ENCODE measurements at places on chromosomes 5 and 9.

DNA sequence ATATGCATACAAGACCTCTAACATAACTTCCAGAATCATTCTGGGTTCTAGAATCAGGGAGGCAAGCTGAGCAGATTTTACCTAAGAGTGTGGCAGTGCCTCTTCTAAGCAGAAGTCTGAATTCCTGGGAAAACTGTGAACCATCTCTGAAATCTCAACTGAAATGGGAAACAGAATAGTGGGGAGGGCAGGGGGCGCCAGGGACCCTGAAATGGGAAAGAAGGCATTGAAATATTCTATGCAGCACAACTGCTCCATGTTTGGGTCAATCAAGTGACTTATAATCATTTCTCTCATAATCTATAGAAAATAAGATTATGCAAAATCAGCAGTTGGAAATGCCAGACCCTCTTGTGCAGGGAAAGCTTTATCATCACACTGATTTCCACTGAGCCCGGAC, 156.1 kb downstream of the EBF1 start:
- DNase-seq, result no peak

GRCh38 chr9:15696979-15697378, 144.1 kb downstream of the CCDC171 start:
- no peak for DNase-seq

DNA sequence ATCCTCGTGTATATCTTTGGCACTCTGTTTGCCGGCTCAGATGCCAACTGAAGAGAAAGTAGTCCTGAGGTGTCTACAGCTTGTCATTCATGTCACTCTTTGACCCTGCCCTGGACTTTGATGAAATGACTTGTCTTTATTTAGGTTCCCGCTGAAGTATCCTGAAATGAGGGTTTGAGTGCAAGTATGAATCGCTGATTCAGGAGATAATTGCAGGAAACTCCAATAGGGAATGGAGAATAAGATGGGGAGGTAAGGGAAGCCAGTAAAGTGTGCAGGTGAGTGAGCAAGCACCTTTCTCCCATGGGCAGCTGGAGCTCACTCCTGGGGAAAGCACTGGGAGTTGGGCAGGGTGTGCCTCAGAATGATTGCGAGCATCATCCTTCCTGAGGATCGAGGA, 50.3 kb upstream of the ZFR start:
- DNase-seq, result no peak

DNA sequence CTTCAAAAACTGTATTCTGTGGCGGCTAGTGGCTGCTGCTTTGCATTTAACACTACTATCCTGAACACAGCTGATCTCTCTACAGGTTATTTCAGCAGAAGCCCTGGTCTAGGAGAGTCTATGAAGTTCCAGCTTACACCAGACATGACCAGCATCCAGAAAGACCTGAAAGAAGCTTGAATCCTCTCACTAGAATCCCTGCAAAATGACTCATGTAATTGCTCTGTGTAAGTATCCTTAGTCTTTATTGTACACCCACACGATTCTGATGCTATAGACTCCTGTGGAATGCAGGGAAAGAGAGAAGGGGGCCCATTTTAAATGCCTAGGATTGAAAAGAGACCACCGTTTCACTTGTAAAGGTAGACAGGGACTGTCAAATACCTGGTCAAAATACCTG, 859 bp upstream of the GRIA1 start:
- no peak for DNase-seq

DNA sequence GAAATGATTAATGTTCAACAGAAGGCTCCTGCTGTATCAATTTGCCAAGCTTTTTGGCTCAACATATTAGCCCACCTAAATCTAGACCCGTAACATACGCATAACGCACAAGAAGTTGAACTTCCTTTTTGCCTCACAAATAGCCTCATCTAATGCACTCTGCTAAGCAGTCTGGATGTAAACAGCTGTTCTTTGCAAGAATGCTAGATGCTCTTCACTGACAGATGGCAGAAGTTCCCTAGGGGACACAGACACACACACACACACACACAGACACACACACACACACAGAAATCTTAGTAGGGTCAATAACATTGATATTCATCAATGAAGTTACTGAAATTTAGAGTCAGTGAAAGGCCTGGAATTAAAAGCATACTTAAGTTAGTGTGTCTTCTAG, 13.2 kb upstream of the PCA3 start:
- no peak for DNase-seq

DNA sequence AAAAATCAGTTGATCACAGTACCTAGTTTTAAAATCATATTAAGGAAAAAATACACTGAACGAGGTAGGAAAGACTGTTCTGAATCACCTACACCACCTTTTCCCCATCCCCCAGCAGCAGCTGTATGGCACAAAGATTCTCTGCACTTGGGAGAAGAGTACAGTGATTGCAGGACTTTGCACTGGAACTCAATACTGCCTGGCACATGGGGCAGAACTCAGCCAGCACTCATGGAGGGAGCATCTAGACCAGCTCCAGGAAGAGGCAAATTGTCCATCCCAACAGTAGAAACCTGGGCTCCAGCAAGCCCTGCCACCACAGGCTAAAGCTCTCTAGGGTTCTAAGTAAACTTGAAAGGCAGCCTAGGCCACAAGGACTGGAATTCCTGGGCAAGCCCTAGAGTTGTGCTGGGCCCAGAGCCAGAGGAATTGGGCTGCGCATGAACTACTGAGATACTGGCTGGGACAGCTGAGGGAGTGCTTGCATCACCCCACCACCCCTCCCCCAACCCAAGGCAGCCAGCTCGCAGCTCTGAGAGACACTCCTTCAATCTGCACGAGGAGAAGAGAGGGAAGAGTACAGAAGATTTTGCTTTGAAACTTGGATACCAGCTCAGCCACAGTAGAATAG, 654.4 kb upstream of the CDH6 start:
- no peak for DNase-seq

GRCh38 chr5:175870820-175871447, 444 bp upstream of the CPLX2 start:
- no peak for DNase-seq

DNA sequence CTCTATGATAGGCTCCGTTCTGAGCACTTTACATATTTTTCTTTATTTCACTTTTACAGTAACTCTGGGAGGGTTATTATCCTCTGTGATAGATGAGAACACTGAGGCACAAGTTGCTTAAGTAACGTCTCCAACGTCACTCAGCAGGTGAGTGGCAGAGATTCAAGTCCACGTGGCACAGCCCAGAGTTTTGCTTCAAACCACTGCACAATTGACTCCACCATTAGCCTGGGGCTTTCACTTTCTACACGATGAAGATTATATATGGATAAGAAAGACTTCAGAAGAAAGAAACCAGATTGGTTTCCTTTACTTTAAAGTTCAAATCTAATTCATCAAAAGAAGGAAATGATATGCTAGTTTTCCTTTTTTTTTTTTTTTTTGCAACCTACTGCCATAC, 245.9 kb downstream of the SYK start:
- DNase-seq, result no peak

Measured in NCI-H1417 treated with DMSO at 0.1 percent for 48 hours (cell line).